D721Med (cell line): ENCODE measurements at places on chromosomes 2 and 18.

GRCh38 chr2:186919296-186919695, 70.3 kb upstream of the ZSWIM2 start:
- DNase-seq: no peak

GRCh38 chr2:99468155-99468554, 21.7 kb downstream of the REV1 start:
- no peak for DNase-seq

DNA sequence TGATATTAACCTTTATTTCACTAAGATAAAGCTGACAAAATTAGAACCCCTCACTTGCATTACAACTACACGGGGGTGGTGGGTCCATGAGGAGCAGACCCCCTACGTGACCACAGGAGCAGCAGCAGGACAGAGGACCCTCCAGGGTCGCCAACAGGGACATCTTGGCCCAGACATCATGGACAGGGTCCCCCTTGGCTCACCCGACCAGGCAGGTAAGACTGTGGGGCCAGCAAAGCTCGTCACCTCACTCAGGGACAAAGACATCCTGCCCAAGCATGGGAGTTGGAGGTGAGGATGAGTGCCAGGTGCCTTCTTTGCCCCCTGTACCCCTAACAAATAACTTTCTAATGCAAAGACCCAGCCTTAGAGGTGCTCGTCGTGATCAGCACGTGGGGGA, 111.3 kb upstream of the RAB6C start:
- no peak for DNase-seq

DNA sequence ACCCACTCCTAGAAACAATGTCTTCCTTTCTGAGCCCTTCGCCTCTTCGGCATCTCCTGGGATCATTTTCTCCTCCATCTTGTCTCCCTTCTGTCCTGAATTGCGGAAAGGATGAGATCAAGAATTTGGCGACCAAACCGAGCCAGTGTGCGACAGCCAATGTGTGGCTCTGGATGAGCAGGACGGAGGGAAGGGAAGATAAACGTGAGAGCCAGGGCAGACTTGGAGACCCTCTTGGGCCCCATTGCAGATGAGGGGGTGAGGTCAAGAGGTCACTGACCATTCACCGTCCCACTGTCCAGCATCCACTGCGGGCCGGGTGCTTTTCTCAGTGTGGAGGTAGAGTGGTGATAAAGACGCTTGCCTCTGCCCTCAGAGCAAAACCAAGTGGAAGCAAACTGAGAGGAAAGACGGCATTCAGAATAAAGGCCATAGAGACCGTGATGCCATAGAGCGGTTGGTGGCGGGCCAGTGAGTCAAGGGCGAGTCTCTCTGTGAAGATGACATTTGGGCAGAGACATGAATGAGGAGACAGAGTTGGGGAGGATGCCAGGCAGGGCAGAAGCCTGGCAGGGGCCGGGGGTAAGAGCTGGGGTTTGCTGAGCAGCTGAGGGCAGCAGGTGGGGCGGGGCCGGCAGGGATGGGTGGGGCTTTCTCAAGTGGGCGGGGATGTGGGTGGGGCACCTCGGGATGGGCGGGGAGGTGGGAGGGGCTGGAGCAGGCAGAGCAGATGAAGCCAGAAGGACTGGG, 55.6 kb downstream of the ACAA2 start:
- DNase-seq: no peak

- DNase-seq: no peak
Measured at GRCh38 chr18:77124452-77124922, 8.1 kb downstream of the MBP start.

DNA sequence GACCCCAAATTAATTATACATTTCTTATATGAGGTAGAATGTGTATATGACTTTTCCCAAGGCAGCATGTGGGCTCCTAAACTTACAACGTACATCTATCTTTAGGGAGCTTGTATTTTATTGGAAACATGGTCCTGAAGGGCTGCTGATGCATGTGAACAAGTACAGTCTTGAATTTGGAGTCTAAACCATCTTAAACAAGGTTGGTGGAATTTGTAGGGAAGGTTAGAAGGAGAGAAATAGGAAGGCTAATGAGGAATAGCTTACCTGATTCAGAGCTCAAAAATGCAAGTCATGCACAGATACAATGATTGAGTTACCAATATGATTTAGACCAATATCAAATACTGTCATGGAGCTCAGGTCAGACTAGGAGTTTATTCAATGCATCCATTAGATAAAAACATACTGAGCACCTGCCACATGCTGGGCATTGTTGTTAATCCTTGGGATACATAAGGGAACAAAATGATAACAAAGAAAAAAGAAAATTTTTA, 458.6 kb upstream of the ETAA1 start:
- DNase-seq: no peak

DNA sequence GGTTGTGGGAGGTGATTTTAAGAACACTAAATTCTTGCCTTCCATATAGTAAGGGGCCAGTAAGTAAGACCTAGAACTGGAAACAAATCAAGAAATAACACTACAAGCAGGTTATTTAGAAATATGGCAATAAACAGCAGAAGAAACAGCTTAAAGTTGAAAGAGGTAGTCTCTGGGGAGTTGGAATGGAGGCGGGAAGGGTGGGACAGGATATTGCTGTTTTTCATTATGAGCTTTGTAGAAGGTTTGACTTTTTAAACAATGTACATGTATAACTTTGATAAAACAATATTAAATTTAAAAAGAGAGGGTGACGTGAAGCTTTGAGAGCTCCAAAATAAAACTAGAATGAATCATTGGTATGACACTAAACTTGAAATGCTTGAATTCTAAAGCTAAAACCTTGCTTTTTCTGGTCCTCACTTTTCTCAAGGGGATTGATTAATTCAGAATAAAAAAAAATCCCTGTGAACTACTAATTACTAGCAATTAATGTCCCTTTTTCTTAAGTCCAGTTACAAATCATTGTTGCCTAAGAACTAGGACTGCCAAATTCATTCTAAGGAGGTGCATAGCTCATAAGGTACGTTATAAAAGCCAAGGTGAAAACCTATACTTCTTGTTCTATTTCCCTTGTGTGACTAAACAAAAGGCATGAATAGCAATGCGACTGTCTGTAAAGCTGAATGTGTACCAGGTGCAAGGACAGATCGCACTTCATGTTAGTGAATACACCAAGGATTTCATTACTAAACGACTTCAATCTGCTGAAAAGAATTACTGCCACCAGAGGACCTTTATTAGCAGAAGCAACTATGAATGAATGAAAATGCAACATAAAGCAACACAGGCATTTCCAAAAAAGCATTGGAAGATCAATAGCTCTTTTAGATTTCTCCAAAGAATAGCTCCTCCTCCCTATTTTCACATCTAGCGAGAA, 177.5 kb downstream of the RBM43 start:
- DNase-seq: no peak

DNA sequence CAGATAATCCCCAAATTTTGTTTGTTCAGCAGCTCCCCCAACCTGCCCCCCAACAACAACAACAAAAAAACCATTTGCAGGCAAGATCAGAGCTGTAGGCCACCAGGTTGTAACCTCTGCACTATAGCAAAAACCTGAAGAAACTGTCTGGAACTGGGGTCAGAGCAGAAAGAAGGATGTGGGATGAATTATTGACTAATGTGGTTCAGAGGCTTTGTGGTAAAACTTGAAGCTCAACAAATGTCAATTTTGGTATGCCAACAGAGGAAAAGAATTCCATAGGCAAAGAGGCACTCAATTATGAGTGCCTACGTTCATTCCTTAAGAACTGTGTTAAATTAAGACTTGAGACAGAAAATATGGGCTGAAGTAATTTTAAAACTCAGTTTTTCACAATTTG, 255.1 kb downstream of the STK39 start:
- no peak for DNase-seq

- no peak for DNase-seq
Measured at GRCh38 chr18:13401404-13401803, 182.8 kb downstream of the LDLRAD4 start.

DNA sequence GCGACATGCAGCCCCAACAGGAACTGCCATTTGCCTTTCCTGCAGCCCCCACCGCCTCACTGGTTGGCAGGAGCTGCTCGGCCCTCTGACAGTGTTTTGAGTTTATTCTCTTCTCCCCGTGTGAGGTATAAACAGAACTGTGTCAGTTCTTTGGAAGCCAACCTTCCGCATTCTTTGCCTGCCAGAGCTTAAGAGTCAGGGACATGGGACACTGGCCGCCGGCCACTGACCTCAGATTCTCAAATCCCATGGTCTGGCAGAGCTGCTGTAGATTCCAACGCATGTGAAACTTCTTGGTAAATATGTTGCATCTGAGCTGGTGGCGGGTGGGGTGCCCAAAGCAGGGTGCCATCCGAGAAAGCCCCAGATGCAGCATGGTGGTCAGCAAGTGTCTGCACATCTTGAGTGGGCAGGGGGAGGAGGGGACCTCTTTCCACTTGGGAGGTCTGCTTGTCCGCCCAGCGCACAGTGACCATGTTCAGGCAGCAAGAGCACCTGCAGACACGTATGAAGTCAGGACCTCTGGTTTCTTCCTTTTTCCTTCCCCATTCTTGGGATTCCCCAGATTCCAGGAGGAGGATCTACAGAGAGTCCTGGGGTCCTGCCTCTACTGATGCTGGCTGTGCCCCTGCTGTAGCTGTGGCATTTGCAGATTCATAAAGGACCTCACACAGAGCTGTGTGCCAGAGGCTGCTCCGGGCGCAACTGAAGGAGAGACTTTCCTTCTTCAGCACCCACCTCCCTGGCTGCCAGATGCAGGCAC, 23.8 kb downstream of the ASB18 start:
- no peak for DNase-seq

DNA sequence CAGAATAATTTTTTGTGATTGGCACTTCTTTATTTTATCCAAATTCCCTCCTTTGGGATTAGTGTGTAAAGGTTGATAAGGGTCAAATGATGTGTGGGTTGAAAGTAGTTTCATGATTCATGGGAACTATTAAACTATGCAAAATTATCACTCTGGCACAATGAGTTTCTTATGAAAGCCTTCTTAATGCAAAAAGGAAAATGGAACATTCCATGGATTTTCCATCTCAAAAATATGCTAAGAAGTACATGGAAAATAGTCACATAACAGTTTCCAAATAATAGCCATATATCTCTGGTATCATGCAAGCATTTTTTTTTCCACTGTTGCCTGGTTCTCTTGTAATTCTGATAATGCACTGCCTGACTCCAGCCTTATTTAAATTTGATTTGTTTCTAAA, 639.7 kb downstream of the NR4A2 start:
- DNase-seq: no peak

GRCh38 chr2:237483018-237483731, 3.9 kb upstream of the MLPH start:
- no peak for DNase-seq

DNA sequence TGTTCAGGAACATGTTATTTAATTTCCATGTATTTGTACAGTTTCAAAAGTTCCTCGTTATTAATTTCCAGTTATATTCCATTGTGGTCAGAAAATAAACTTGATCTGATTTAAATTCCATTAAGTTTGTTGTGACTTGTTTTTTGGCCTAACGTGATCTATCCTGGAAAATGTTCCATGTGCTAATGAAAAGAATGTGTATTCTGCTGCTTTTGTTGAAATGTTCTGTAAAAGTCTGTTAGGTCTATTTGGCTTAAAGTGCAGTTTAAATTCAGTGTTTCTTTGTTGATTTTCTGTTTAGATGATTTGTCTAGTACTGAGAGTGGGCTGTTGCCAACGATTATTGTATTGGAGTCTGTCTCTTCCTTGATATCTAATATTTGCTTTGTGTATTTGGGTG, 148.0 kb downstream of the UBR3 start:
- DNase-seq: no peak

DNA sequence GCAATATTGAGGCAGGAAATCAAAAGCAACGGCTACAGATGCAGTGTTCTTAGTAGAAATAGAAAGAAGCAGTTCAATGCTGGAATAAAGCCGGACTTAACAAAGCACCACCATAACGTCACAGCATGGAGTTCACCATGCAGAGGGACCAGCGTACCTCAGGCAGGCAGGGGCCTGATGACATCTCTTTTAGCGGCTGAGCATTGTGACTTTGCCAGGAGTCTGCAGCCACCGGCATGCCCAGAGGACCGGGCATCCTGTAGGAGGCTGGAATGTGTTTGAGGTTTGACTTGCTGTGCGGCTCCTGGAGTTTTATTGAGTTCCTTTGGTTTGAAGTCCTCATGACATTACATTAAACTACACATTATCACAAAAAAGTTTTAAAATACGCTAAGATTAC, 139.8 kb downstream of the UXS1 start:
- no peak for DNase-seq

GRCh38 chr2:144285324-144285723, 234.6 kb downstream of the ZEB2 start:
- no peak for DNase-seq
